ENCODE measurements at places on chromosomes 5 and 9.

GRCh38 chr5:95406426-95407090 is 15.4 kb downstream of the FAM81B start:
- DNase-seq = no peak

DNA sequence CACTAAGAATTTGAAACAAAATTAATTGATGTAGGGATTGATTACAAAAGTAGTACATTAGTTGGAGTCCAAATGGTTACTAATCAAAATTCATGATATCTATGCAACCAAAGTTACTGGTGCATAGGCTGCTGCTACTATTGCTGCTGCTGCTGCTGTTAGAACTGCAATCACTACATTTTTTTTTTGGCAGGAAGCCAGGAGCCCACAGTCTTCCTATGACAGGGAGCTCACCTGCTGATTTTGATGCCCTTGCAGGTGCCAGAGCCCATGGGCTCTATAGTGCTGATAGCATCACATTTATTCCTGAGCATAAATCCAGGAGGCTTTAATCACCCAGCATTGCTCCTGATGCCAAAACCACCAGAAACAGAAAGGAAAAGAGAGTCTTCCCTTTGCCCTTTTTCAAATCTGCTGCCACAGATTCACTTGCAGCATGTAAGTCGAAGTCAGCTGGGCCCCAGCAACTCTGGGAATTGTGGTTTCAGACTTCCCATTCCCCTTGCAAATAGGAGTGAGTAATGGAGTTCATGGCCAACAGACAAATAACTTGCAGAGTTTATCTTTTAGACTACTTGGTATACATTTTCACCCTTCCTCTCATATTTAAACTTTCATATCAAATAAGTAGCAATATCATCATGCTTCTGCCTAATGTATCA is 17.6 kb downstream of the SLCO6A1 start:
- no peak for DNase-seq

DNA sequence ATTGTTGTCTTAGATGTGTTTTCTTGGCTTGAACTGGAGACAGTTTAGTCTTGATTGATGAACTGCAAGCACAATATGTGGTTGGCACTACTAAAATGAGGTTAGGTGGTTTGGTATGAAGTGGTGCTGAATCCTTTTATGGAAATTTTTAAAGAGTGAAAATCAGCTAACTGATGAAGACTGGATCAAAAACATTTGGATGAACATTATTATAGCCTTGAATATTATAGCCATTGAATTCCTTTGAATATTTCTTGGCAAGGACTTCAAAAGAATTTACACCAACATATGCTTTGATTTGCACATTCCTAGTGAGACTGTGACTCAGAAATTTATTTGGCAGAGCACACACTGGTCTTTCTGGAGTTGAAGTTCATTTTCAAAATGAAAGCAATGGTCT is 318.3 kb downstream of the CHSY3 start:
- no peak for DNase-seq

GRCh38 chr5:174381241-174381640 is 335.7 kb downstream of the NSG2 start:
- DNase-seq = no peak

DNA sequence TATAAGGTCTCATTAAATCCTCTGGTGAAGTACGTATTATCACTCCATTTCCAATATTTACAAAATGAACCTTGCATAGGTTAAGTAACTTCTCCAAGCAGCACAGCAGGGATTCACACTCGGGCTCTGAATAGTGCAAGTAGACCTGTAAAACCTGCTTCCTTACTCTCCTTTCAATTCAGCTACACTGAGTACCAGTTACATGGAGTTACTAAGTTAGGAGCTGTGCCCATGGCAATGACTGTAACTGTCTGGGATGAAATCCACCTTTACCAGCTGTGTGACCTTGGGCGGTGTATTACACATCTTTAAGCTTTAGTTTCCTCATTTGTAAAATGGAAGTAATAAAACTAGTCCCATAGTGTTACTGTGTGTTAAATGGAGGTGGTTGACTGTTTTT is 15.9 kb upstream of the MOB3B start:
- DNase-seq = no peak

GRCh38 chr5:160097991-160098390 is 21.3 kb downstream of the PWWP2A start:
- DNase-seq = peak; percentile 9

DNA sequence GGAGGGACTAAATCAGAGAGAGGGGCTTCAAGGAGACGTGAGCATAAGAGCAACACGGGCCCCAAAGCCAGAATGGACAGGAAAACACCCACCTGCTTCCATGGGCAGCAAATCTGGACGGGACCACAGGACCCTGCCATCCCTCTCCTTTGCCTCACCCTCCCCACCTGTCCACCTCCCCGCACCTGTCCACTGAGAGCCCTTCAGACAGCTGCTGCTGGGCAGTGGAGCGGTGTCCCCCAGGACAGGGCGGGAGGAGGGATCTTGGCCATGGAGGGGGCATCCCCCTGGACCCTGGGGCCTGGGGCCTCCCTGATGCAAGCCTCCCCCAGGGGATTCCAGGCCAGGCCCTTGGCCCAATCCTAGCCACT is 2.6 kb downstream of the CCDC183 start:
- no peak for DNase-seq

DNA sequence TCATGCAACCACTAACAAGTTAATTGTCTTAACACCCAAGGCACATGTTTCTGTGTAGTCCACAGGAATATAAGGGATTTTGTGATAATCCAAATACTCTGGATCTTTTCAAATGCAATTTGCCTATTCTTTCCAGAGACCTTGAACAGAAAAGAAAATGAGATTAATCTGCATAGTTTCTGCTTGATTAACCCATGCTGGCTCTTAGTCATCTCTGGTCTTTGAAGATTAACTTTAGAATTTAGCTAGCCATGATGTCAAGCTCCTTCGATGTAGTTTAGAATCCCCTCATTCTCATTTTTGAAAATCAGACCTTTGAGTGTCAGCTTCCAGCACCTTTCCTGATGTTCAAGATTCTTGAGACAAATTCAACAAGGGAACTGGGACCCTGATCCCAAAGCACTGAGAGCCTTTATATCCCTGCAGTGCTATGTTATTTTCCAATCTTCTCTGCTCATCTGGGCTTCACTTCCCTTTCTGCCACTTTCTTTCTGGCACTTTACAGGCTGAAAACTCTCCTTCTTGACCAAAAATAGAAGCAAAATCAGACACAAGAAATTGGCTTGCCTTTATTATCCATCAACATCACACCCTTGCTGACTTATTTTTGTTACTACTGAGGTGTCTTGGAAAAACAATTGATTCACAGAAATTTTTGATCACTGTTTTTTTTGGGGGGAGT is 155.5 kb downstream of the PALM2AKAP2 start:
- no peak for DNase-seq

GRCh38 chr9:89477384-89477783 is 20.5 kb downstream of the SEMA4D start:
- no peak for DNase-seq

DNA sequence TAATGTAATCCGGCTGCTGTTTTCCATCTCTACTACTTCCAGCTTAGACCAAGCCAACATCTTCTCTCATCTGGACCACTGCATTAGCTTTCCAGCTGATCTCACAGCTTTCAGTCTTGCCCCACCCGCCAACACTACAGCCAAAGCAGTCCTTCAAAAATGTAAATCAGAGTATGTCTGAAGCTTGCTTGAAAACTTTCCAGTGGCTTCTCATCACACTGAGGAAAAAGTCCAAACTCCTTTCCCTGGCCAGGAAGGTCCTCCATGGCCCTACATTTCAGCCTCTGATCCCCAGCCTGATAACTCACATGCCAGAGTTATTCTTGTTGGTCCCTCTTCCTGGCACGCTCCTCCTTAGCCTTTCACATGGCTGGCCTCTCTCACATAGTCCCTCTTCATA is 38.5 kb downstream of the TTC1 start:
- DNase-seq = no peak

DNA sequence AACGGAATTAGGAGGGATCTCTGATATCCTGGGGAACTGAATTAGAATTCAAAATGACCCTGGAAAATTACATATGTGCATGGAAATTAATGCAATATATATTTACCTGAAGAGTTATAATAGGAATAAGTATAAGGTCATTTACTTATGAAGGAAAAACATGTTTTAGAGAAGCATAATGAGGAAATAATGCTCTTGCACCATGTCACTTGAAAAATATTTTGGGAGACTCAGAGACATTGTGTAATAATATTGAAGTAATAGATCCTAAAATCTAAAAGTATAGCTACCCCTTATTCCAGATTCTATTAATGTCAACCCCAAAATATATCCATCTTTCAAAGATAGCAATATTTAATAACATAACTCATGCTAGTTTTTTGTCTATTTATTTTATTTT is 28.4 kb downstream of the SPZ1 start:
- DNase-seq = peak; percentile 51

- DNase-seq = no peak
Measured at GRCh38 chr5:74679966-74680365, 5.1 kb upstream of the HEXB start.

- DNase-seq = no peak
Measured at GRCh38 chr5:150101023-150101422, 14.7 kb upstream of the CSF1R start.

DNA sequence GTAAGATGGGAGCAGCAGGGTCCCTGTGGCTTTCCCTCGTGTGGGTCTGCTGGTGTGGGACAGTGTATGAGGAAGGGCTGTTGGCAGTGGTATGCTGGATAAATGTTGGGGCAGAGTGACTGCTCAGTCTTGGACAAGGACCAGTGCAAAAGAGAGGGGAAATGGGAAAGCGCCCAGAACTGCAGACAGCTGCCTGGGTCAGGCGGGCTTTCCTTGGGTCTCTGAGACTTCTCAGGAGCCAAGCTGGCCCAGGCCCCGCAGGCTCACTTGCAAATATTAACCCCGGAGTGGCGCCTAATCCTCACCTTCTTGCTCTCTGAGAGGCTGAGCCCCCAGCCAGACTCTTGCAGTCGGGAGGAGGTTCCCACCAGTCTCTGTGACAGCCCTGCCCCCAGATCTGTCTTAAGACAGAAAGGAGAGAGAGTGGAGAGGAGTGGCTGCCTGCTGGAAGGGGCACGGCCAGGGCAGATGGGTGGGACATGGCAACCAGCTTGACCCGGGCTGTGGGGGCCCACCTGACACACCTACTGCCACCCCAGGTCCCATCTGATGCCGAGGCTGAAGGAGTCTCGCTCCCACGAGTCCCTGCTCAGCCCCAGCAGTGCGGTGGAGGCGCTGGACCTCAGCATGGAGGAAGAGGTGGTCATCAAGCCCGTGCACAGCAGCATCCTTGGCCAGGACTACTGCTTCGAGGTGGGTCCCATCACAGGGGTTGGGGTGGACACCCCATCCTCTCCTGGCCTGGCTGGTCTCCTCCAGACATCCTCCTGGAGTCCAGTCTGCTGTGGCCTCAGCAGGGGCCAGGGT is 105.2 kb downstream of the DAB2IP start:
- no peak for DNase-seq

DNA sequence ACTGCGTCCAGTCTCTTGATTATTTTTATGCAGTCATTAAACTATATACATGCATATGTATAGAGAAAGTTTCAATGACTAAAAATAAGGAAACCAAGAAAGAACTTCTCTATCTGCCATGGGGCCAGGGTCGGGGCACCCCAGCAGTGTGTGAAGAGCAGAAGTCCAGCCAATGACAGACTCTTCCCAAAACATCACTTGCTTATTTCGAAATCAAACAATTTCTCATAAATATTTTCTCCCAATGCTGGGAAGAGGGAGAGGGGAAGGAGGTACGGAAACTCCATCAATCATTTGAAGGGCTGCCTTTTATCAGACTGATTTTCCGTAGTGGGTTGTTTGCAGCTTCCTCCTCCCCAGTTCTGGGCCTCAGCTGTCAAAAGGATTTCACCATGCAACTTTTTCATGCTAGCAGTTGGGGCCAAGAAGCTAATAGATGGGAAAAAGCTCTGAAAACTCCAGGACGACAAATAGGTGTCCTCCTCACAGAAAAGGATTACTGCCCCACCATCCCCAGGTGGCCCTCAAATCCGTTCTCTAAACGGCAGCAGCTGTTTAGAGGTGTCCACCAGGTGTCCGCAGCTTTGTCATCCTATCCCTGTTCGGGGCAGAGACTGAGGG is 617 bp upstream of the FPGS start:
- DNase-seq = no peak

- no peak for DNase-seq
Measured at GRCh38 chr9:92141144-92142129, 26.2 kb upstream of the SPTLC1 start.

DNA sequence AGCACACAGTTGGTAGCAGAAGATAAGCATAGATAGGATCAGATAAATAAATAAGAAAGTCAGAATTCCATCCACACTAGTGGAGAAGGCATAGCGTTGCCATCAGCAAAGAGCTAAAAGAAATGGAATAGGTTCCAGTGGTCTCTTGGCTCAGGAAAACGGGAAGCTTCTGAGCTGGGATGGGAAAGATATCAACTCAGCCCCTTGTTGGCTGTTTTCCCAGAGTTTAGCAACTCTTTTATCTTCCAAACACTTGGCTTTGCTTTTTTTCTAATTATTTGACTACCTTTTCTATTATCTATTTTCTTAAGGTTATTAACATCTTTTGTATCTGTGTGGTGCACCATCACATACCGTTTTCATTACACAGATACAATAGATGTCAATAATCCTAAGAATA is 445.7 kb upstream of the TRPC7 start:
- no peak for DNase-seq

DNA sequence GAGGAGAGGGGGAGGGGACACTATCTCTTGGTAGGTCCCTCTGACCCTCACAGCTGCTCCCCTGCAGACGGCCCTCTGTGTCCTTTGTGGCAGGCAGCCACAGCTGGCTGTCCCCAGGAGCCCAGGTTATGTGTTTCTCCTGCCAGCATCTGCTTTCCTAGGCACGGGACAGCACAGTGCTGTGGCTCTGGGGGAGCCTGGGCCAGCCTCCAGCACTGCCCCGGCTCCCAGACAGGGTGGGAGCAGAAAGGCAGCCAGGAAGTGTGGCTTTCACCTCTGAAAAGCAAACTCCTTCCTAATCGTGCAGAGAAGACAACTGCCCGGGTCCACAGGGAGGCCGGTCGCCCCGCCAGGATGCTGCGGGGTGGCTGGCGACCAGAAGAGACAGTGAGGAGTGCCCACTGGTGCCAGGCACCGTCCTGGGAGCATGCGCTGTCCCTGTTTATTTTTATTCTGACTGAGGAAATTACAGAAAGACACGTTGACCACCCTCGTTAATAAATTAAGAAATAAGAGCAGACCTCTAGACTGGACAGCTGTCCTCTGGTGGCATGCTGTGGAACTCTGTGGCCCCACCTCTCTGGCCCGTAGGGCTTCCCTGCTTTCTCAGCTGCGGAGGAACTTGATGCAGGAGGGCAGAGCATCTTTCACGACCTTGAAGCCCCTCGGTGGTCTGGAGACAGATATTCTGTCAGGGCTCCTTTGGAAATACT is 240.3 kb downstream of the FANCC start:
- DNase-seq = no peak

GRCh38 chr5:169584998-169585451 is 1.5 kb downstream of the SPDL1 start:
- no peak for DNase-seq

- no peak for DNase-seq
Measured at GRCh38 chr9:131633491-131634031, 88.2 kb downstream of the PRRT1B start.

- no peak for DNase-seq
Measured at GRCh38 chr5:37662789-37663485, 176.9 kb downstream of the GDNF start.

- no peak for DNase-seq
Measured at GRCh38 chr5:132837868-132838267, 7.4 kb upstream of the SHROOM1 start.

All from AML-193 (cell line).